ENCODE measurements at places on chromosomes 13 and 19.

- DNase-seq: no peak
Observed at GRCh38 chr19:47102346-47103060, 11.1 kb downstream of the ZC3H4 start.

- peak; percentile 77 for DNase-seq
Observed at GRCh38 chr19:40610396-40611064, 9.4 kb downstream of the LTBP4 start.

GRCh38 chr13:80399340-80400163 lies 58.6 kb upstream of the SPRY2 start:
- no peak for DNase-seq

DNA sequence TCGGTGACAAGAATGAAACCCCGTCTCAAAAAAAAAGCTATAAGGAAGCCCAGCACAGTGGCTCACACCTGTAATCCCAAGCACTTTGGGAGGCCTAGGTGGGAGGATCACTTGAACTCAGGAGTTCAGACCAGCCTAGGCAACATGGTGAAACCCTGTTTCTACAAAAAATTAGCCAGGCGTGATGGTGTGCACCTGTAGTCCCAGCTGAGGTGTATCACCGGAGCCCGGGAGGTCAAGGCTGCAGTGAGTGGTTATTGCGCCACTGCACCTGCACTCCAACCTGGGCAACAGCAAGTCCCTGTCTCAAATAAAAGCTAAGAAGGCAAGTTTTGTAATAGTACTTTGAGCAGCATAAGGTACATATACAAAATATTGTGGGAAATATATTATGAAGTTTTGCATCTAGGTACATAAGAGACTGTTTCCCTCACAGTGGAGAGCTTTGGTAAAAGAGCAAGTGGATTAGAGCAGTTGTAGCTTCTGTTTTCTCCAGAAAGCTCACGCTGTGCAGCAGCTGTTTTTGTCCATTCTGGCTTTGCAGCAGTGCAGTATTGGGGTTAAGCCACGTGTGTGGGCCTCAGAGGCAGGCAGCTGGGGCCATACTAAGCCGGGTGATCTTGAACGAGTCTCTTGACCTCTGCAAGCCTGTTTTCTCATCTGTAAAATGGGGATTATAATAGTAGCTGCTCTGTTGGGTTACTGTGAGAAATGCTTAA lies 35.4 kb downstream of the ARHGAP35 start:
- no peak for DNase-seq

GRCh38 chr13:89066868-89067466 lies 1395.8 kb downstream of the SLITRK5 start:
- peak; percentile 19 for DNase-seq

- no peak for DNase-seq
Observed at GRCh38 chr19:48424694-48425219, 21.0 kb upstream of the GRWD1 start.

GRCh38 chr13:69980799-69981198 lies 126.8 kb upstream of the ATXN8OS start:
- DNase-seq: no peak

- DNase-seq: no peak
Observed at GRCh38 chr19:585551-586110, 4.0 kb upstream of the HCN2 start.

- no peak for DNase-seq
Observed at GRCh38 chr13:66926200-66926850, 303.8 kb downstream of the PCDH9 start.

DNA sequence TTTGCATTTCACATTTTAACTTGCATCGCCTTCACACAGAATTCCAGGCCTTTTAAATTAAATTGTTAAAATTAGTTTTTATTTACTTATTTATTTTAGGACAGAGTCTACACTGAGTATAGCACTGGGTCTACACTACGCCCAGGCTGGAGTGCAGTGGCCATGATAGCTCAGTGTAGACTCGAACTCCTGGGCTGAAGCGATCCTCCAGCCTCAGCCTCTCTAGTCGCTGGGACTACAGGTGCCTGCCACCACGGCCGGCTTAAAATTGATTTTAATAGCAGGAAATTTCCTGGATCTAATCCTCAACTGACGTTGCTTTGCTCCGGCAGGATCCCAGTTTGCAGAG lies 301 bp upstream of the ZNF610 start:
- DNase-seq: no peak

DNA sequence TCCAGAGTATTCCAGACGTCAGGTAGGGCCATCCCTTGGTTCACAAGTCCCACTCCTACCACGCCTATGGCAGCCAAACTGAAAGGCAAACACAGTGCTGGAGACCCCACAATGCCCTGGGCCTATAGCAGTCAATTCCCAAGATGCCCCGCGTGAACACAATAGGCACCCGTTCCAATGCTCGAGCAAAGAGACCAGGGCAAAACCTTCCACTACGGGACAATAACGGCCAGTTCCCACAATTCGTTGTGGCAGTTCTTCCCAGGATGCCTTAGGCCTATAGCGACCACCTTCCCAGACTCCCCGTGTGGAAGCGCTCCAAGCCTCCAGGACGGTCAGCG lies 538 bp downstream of the ZNF428 start:
- peak; percentile 41 for DNase-seq

DNA sequence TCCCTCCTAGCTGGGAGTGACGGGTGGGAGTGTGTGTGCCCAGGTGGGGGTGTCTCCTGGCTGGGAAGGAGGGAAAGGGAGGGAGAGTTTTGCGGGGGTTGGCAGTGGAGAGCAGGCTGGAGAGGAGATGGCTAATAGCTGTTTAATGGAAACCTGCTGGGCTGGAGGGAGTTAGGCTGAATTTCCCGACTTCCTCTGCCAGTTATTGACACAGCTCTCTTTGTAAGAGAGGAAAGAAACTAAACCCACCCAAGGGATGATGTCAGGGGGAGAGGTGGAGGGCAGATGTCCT lies 10.2 kb upstream of the ILF3 start:
- DNase-seq: no peak

- DNase-seq: no peak
Observed at GRCh38 chr19:49924004-49924880, 4.8 kb upstream of the ATF5 start.

- no peak for DNase-seq
Observed at GRCh38 chr13:71156550-71156949, 710.5 kb downstream of the DACH1 start.

- peak; percentile 34 for DNase-seq
Observed at GRCh38 chr19:48102870-48103751, 7.5 kb downstream of the PLA2G4C start.

DNA sequence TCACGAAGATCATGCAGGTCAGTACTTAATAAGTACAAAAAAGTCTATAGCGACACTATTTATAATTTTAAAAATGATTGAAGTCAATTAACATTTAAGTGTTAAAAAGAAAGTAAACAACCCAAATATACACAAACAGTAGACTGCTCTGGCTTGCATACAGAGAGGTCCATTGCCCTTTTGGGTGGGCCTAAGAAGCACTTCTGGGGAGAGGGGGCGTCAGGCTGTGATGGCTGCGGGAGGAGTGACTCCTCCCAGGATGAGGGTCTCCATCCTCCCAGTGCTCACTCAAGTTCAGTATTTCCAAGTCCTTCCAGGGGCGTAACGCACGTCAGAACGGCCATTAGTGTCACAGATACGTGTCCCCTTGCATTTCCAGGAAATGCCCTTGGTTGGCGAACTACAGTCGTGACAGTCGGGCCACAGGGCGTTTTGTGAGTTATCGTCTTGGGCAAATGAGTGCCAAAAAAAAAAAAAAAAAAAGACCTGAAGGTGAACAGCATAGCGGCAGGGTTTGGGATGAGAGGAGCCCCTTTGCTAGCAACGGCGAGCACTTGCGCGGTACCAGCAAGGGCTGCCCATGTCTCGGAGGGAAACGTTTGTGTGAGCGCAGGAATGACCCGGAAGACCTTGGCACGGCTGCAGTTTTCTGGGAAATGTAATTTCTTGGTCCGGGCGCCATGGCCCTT lies at the start of gene SCGB2B2:
SCGB2B2 (minus strand) TSS at position 463 of the 689 bp plus-strand sequence. CDS start 82,596 bp downstream, outside the sequence.
- DNase-seq: peak; percentile 66

- no peak for DNase-seq
Observed at GRCh38 chr19:38665950-38666662, 18.7 kb downstream of the ACTN4 start.

GRCh38 chr13:110944121-110944967 lies 29.5 kb upstream of the ANKRD10 start:
- peak; percentile 18 for DNase-seq

GRCh38 chr19:16801600-16802013 lies 27.6 kb upstream of the SIN3B start:
- no peak for DNase-seq

DNA sequence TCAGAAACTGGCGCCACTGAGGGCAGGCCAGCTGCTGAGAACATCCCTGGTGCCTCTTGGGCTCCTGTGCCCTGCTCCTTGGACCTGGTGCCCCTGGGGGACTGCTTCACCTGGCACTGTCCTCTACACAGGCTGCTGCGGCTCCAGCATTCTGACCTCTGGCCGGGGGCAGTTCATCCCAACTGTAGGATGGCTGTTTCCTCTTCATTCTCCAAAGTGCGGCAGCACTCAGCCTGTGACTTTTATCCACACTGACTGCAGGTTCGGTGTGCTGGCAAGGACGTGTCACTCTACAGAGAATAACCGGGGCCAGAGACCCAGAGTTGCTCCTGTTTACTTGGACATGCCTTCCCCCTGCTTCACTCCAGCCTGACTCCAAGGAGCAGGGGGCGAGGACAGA lies 7.6 kb upstream of the ANKRD10 start:
- no peak for DNase-seq

GRCh38 chr19:37817180-37817981 lies 38.0 kb upstream of the ZNF573 start:
- DNase-seq: peak; percentile 45

GRCh38 chr13:95380468-95381211 lies 79.4 kb upstream of the ABCC4 start:
- DNase-seq: peak; percentile 70

DNA sequence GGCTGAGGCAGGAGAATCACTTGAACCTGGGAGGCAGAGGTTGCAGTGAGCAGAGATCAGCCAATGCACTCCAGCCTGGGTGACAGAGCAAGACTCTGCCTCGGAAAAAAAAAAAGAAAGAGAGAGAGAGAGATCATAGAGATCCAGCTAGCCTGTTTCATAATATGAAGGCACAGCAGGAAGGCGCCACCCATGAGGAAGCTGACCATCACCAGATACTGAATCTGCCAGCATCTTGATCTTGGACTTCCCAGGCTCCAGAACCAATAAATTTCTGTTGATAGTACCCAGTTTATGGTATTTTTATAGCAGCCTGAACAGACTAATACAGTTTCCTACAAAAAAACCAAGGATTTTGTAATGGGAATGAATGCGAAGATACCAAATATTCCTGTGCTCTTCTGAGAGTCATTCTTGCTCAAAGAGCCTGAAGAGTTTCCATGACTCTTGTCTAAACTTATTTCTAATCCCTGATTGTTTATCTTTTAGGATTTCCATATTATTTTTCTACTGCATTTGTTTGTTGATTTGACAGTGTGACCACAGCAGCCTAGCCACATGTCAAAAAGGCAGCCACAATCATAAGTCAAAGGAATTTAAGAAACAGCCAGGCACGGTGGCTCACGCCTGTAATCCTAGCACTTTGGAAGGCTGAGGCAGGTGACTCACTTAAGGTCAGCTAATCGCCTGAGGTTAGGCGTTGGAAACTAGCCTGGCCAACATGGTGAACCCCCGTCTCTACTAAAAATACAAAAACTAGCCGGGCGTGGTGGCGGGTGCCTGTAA lies 37.7 kb upstream of the PDCD5 start:
- DNase-seq: no peak

DNA sequence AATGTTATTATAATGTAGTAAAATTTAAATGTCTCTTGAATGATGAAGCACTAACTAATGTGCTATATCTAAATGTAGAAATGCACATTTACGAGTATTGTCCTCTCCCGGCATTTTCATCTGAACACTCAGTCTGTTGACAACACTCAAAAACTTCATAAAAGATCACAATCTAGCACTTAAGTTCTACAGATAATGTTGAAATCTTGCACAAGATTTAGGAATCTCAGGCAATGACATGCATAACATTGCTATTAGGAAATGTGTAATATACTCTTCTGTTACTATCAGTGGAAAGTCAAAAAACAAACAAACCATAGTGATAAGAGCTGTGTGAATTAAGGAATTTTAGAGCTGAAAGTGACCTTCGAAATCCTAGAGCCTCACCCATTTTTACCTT lies 37.5 kb upstream of the XPO4 start:
- DNase-seq: no peak

DNA sequence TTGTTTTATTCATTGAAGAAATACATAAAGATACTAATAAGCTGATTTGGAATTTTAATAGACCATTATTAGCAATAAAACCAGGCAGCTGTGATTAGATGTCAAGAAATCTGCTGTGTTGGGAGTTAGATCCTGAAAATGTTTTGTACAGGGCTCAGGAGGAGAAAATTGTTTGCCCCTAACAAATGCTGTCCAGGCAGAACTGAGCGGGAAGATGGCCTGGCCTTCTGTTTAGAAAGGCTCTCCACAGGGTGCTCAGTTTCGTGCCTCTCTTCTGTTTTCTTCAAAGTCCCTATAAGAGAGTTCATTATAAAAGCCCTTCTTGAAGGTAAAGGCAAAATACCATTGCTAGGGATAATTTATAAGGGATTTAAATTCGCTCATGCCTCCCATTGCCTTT lies 64.1 kb downstream of the ERCC5 start:
- no peak for DNase-seq

GRCh38 chr13:65057986-65058385 lies 2172.2 kb downstream of the PCDH9 start:
- no peak for DNase-seq

GRCh38 chr13:50192272-50192813 lies 177.1 kb downstream of the KCNRG start:
- DNase-seq: no peak

- DNase-seq: no peak
Observed at GRCh38 chr19:16435238-16435917, 36.4 kb downstream of the EPS15L1 start.

GRCh38 chr13:66574606-66575005 lies 655.5 kb downstream of the PCDH9 start:
- no peak for DNase-seq

GRCh38 chr13:97629601-97630272 lies 195.8 kb downstream of the RAP2A start:
- no peak for DNase-seq

- peak; percentile 84 for DNase-seq
Observed at GRCh38 chr19:48489608-48490216, 20.5 kb downstream of the CYTH2 start.

- DNase-seq: no peak
Observed at GRCh38 chr13:27083183-27083582, 88.4 kb downstream of the USP12 start.

- no peak for DNase-seq
Observed at GRCh38 chr13:28718196-28718542, 601 bp downstream of the SLC46A3 start.

DNA sequence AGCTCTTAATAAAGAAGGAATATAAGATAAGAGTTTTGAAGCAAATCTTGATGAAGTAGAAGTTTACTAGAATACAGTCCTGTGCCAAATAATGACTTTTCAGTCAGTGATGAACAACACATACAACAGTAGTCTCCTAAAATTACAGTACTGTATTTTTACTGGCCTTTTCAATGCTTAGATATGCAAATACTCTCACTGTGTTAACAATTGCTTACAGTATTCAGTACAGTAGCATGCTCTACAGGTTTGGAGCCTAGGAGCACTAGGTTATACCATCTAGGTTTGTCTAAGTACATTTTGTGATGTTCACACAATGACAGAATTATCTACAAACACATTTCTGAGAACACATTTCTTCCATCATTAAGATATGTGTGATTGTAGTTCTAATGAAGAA lies 316.7 kb upstream of the KLHL1 start:
- no peak for DNase-seq
